ENCODE measurements at places on chromosomes 11 and 22.

- peak; percentile 98 for DNase-seq
Measured at GRCh38 chr22:21707677-21708076, 27.9 kb downstream of the YPEL1 start.

GRCh38 chr11:13114566-13115379 lies 105.7 kb downstream of the RASSF10 start:
- no peak for DNase-seq

- DNase-seq: no peak
Measured at GRCh38 chr22:37824674-37825641, 1.8 kb downstream of the GALR3 start.

DNA sequence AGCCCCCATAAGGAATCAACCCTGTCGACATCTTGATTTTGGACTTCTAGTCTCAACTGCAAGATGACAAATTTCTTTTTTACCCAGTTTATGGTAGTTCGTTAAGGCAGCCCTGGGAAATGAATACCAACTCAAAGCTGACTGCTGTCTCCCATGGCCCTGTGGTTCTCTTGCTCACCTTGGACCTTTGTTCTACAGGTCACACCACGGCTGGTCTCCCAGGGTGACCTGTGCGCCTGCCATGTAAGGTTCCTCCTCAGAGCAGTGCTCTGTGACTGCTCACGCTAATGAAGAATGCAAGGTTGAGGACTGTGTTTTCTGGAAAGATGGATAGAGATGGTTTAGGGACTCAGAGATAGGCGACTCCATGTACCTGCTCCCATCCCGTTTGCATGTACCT lies 68.2 kb downstream of the ZNRF3 start:
- DNase-seq: no peak

GRCh38 chr11:36130401-36130800 lies 158.8 kb downstream of the COMMD9 start:
- no peak for DNase-seq

- no peak for DNase-seq
Measured at GRCh38 chr11:5243816-5244180, 5.9 kb downstream of the HBG1 start.

DNA sequence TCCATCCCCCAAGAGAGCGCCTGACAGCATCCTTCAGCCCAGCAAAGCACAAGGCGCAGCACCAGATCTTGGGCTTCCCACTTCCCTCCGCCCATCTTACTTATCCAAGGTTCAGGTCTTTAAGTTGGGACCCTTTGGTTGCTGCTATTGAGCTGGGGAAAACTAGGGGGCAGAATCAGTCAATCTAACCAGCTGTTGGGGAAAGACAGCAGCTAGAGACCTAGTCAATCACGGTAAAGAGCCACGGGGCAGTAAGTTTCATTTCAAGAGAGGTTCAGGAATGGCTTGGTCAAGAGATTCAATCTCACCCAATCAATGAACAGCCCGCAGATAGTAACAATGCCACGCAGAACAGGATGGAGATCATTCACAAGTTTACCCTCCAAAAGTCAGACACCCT lies 1.7 kb downstream of the ABTB2 start:
- no peak for DNase-seq

DNA sequence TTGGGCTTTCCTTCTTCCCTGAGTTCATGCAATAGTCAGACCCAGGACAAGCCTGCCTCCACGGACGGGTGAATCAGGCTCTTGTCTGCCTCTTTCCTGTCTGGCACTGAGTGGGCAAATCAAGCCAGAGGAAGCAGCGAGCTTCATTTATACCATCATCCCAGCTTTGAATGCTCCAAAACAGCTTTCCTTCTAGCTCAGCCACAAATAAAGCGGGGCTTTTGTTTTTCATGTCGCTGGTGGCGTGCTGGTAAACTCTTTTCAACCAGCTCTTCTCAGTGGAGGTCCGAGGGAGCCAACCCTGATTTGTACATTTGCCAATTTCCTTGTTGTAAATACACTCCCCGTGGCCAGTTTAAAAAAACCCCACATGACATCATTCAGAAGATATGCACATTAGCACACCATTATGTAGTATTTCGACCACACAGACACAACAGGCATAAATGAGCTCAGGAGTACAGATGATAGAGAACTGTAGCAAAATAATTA lies 8.6 kb downstream of the C11orf91 start:
- no peak for DNase-seq

GRCh38 chr22:50080077-50080465 lies 5.2 kb downstream of the MLC1 start:
- DNase-seq: no peak

DNA sequence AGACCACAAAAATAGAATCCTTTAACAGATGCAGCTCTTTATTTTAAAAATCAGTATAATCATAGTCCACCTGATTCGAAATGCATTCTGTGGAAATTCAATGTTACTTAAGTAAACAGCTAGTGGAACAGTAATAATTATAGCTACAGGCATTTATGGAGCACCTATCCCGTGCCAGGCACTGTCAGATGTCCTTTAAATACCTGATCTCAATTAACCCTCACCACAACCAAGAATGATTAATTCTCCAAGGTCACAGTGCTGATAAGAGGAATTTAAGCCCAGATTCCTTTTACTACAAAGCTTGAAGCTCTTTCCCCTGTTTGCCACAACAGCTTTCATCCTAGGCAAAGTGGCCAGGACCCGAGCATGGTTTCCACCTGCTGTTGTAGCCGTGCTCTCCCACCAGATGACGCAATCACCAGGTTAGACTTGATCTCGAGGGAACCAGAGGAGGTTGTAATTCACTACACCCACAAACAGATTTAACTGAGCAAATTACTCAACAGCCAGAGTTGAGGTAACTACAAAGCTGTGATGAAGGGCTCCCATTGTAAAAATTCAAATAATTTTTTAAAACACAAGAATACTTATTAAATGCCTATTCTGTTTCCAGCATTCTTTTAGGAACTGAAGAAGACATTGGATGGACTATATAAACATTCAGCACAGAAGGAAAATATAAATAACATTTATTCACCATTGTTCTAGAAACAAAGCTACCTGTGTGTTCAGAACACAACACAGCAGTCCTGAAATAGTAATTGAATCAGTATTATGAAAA lies 10.3 kb downstream of the PRDM10 start:
- no peak for DNase-seq

Data from NCI-H524 treated with DMSO at 0.1 percent for 48 hours (cell line).